ENCODE measurements at places on chromosomes 5 and 9.

- DNase-seq: no peak
Observed at GRCh38 chr5:6590581-6590980, 42.3 kb downstream of the NSUN2 start.

DNA sequence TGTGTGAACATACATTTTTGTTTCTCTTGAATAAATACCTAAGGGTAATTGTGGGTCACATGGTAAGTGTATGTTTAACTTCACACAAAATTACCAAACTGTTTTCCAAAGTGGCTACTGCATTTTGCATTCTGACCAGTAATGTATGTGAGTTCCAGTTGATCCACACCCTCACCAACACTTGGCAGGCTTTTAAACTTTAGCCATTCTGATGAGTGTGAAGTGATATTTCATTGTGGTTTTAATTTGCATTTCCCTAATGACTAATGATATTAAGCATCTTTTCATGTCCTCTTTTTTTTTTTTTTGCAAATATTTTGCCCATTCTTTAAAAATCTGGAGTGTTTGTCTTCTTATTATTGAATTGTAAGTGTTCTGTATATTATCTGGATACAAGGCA is 53.5 kb upstream of the MAST4 start:
- DNase-seq: no peak

- no peak for DNase-seq
Observed at GRCh38 chr5:137975208-137975607, 57.7 kb downstream of the FAM13B start.

DNA sequence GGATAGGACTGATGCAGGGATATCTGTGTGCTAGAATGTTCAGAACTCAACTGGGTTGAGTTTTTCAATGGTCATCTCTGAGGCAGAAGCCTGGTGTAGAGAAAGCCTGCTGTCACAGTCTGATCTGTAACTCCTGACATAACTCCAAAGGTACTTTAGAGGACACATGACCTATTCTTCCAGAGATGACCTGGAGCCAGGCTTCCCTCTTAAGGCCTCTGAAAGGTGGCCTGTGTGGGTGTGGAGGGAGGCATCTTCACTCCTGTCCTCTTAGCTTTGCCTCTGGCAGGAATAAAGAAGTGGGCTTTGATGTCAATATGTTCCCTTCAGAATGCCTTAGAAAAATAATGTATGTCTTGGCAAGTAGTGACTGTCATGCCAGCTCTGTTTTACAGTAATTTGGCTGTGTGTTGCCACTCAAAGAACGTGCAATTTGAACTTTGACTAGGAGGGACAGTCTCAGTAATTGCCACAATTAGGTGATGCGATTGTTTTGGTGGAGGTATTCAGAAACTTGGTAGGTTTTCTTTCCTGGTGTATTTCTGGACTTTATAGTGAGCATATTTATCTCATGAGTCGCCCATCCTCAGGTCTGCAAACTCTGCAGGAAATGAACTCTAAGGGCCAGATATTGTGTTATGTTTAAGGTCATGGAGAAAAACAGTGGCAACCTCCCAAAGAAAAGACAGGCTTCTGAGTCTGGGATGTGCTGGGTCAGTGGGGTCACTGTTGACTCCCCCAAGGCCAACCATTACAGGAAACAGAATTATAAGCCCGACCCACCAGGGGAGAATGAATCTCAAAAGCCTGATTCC is 3.2 kb upstream of the C5orf63 start:
- DNase-seq: no peak

- DNase-seq: no peak
Observed at GRCh38 chr9:33196736-33197135, 29.6 kb upstream of the B4GALT1 start.

GRCh38 chr5:169328401-169328800 is 27.5 kb upstream of the SLIT3 start:
- no peak for DNase-seq

DNA sequence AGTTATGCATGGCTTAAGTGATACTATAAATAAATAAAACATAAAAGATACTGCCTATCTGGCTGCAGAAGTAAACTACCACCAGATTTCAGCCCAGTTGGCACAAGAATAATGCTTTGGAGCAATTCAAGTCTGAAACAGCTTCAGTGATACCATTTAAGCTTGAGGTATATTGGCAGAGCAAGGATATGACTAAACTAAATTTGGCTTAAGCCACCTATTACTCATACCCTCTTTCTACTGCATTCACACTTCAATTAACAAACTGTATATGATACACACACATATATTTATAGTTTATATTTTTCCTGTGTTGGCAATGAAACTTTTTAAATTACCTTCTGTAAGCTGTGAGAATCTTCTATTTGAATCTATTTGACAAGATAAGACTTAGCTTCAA is 431.9 kb downstream of the ANXA1 start:
- no peak for DNase-seq

DNA sequence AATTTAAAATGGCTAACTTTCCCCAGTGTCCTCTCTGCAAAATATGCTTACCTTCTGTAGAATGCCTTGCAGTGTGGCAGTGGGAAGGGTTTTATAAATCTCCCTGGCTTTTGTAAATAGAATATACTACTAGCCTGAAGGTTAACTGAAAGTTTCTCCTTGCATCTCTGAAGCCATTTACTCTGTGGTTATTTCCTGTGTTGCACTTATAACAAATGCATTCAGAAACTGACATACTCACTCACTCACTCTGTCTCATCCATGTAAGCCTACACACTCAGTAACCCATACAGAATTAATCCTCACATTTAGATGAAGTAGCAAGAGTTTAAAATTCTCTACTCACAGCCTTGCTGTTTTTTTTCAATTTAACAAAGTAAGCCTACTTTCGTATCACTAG is 87.1 kb upstream of the SH3GL2 start:
- no peak for DNase-seq

DNA sequence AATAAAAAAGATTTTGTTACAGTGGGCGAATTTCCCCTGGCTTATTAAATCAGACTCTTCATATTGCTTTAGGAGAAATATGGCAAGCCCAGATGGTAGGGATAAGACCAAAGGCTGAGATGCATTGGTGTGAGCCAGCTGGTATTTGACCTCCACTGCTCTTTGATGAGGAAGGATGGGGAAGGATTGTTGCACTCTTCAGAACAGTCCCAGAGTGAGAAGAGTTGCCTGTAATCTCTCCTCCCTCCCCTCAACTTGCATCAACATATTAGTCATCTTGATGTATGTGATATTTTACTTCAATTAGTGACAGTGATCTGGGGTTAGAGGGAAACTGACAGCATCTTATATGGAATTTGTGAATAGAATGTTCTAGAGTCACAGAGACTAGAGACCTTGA is 136.6 kb downstream of the ADAMTS12 start:
- DNase-seq: no peak

- peak; percentile 85 for DNase-seq
Observed at GRCh38 chr9:134323741-134324358, 2.4 kb upstream of the RXRA start.

- DNase-seq: no peak
Observed at GRCh38 chr5:115329475-115329874, 33.0 kb upstream of the CCDC112 start.

- DNase-seq: no peak
Observed at GRCh38 chr9:8845808-8846207, 1046.2 kb upstream of the DMAC1 start.

- no peak for DNase-seq
Observed at GRCh38 chr5:176492431-176492830, 44.2 kb downstream of the FAF2 start.

DNA sequence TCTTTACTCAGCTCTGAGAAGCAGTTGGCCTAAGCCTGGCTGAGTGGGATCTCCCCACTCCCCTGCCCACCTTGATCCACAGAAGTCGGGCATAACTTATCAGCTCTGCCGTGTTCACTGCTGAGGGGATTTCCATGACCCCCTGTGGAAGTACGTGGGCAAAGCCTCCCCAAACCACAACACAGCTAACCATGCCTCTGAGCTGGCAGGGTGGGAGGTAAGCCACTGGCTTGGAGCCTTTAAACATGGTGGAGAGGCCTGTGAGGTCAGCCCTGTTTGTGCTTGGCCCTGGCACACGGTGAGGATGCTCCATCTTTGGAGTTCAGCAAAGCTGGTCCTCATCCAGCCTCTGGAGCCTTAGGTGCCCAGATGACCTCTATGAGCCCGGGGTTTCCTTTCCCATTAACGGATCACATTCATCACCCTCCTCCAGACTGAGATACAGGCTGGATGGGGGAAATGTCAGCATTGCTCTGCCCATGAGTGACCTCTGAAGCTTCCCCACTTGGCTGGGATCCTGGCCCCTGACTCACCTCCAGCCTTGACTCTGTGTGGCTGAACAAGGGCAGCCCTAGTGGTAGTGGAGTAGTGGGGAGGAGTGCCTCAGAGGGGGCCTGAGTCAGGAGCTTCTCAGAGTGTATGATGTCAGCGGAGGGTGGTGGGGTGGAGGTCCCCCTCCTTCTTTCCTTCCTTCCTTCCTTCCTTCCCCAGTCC is 6.2 kb downstream of the PDLIM4 start:
- DNase-seq: no peak

GRCh38 chr9:134436911-134437310 is 110.7 kb downstream of the RXRA start:
- no peak for DNase-seq

DNA sequence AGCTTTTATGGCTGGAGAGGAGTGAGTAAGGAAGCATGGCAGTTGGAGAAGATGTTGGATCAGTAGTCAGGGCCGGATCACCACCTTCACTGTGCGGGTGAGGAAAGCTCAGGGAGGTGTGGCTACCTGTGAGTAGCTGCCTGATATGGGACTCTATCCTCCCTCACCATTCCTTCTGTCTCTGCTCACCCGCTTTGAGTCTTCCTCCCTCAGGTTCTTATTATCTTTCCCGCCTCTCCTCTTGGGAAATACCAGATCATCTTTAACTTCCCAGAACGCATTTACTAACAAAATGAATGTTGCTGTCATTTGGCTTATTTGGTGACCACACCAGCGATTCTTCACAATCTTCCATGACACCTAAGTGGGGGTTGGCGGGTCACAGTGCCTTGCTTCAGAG is 140.7 kb upstream of the GPR151 start:
- DNase-seq: no peak

- DNase-seq: no peak
Observed at GRCh38 chr5:32960340-32961058, 249.4 kb downstream of the NPR3 start.

GRCh38 chr9:15191378-15191777 is 115.6 kb downstream of the TTC39B start:
- DNase-seq: no peak

DNA sequence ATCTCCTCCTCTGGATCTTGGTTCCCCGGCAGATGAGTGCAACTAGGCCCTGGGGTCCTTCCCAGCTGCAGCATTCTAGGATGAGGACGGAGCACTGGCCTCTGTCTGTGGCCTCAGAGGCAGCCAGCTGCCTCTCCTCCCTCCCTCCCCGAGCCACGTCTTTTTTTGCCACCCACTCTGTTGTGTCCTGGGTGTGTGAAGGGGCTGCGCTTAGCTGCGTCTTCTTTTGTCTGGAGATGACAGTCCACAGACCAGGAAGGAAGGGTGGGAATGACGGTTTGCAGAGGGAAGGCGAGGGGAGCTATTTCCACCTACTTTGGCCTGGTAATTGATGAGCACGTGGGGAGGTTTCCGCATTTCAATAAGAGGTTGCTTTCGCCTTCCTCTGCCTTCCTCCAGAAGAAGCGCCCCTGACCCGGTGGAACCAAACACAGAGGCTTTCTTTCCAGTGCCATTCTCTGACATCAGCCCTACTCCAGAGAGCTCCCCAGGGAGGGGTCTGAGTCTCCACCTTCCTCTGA is 34.5 kb upstream of the GABRP start:
- no peak for DNase-seq

DNA sequence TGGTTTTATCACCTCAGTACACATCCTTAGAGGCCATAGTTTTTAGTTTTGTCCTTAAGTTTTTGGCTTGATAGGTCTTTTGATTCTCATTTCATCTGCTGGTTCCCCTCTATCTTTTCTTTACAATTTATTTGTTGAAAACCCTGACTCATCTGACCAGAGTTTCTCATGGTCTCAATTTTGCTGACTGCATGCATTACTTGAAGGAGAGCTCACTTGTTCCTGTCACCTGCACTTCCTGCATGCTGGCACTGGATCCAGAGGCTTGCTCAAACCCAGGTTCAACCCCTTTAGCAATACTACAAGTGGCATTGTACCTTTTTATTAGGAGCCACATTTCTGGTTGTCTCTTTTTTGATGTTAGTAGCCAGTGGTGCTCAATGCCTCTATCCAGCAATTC is 26.7 kb downstream of the FBXO10 start:
- DNase-seq: no peak

DNA sequence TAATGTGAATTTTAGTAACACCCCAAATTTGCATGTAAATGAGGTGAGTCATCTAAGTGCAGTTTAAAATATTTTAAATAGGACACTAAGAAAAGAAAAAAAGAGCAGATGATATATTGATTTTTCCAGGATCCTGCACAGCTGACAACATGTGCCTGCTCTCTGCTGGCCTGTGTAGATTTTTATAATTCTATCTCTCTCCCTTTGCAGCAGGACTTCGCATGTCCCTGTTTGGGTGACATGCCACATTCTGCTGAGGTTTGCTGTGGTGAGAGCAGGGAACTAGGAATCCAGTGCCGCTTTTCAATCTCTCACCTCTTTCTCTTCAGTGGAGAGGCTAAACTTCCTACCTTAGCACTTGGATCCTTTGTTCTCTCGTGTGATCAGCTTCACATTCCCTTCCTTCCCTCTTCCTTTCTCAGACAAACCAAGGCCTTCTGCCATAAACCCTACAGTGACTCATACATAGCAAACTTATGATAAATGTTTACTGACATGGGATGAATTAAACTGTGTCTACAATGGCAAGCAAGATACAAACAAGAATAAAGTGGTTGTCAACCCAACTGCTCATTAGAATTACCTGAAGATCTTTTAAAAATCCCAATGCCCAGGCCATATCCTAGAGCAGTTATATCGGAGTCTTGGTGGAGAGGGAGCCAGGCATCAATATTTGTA is 198.8 kb upstream of the EFNA5 start:
- DNase-seq: no peak

- no peak for DNase-seq
Observed at GRCh38 chr9:91891915-91892314, 58.1 kb downstream of the ROR2 start.

DNA sequence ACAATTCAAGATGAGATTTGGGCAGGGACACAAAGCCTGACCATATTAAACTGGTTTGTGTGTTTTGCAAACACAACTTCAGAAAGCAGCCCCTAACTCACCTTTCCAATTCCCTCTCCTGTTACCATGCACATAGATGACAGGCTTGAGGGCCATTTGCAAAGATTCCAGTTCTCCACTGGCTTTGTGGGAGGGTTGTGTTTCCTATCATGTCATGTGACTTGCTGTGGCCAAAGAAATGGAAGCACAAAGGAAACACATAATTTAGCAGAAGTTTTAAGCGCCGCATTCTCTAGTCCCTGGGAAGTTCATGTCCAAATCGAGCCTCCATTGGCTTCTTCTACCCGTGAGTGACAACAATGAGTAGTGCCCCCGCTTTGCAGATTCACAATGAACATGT is 57.9 kb upstream of the CDH6 start:
- no peak for DNase-seq

GRCh38 chr9:27356446-27356845 is 59.5 kb upstream of the EQTN start:
- no peak for DNase-seq

DNA sequence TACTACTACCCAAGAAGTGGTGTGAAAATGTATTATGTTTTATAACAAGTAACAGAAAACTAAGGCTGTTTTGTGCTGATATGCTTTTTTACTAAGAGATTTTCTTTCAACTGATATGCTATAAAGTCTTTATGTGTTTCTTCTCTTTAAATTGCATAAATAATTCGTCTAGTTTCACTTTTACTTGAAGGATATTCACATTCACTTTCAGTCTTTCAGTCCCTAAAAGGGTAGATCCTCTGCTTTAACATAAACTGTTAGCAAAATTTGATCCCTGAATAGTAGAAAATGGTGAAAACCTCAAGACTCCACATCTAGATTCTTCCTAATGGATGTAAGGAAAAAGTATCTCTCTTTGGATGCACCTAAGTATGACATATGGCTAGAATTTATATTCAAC is 69.0 kb upstream of the FST start:
- no peak for DNase-seq

All from upper lobe of right lung (tissue), 1 donor.